Inflammatory macrophage (primary cell): ENCODE measurements at places on chromosomes 13 and 19.

GRCh38 chr13:72643311-72643989, 84.0 kb downstream of the MZT1 start:
- DNase-seq, result peak; percentile 67

- DNase-seq, result peak; percentile 88
Observed at GRCh38 chr13:28401303-28402056, 93.4 kb downstream of the FLT1 start.

- DNase-seq, result no peak
Observed at GRCh38 chr19:37243206-37243632, 25.2 kb downstream of the ZNF383 start.

DNA sequence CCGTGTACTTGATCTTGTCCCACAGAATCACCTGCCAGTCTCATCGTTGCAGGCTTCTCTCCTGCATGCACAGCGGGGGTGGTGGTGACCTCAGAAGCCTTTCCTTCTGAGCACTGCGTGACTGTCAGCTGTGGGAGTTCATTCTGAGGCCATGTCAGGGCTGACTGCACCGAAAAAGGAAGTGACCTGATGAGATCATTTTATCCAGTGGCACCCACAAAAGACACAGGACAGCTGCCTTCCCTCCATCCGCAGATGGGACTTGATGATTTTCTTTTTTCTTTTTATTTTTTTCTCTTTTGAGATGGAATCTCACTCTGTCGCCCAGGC, 89.7 kb downstream of the RAB20 start:
- peak; percentile 99 for DNase-seq

DNA sequence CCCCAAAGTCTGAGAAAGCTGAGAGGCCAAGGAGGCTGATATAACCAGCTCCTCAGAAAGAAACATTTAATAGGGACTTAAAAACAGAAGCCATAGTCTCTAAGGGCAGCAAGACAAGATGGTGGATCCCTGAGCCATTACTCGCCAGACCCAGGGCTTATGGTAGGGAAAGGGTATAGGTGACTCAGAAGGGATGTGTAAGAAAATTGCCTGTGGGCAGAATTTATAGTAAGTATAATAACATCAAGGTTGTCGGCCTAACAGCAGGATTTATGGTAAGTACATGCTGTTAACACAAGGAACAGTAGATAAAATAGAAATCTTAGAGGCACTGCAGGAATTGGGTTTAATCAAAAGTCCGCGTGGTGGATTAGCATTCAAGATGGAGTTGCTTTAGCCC, 14.7 kb downstream of the KBTBD6 start:
- no peak for DNase-seq

GRCh38 chr19:32357720-32358119, 12.3 kb downstream of the ZNF507 start:
- DNase-seq, result no peak

DNA sequence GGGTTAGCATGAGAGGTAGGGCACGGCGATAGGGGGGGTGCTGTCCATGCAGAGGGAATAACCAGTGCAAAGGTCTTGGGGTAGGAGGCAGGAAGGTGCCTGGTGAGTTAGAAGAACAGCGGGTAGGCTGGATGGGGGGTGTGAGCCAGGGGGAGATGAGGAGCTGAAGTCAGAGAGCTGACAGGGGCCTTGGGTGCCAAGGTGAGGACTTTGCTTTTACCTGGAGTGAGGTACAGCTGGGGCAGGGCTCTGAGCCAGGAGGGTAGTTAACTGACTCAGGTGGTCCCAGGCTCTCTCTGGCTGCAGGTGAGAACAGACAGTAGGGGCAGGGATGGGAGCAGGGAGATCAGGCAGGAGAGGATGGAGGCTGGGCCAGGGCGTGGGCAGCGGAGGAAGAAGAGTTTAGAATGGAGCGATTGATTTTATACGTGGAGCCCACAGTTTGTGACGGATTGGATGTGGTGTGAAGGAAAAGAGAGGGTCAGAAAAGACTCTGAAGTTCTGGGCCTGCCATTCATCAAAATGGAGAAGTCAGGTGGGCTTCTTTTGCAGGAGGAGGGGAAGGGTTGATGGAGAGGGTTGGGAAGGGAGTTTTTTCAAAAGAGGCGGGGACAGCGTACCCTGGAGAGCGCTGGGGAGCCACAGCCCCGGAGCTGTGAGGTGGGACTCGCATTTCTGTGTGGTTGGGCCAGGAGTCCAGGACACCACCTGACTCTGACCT, 1.2 kb upstream of the GRAMD1A start:
- DNase-seq, result no peak

DNA sequence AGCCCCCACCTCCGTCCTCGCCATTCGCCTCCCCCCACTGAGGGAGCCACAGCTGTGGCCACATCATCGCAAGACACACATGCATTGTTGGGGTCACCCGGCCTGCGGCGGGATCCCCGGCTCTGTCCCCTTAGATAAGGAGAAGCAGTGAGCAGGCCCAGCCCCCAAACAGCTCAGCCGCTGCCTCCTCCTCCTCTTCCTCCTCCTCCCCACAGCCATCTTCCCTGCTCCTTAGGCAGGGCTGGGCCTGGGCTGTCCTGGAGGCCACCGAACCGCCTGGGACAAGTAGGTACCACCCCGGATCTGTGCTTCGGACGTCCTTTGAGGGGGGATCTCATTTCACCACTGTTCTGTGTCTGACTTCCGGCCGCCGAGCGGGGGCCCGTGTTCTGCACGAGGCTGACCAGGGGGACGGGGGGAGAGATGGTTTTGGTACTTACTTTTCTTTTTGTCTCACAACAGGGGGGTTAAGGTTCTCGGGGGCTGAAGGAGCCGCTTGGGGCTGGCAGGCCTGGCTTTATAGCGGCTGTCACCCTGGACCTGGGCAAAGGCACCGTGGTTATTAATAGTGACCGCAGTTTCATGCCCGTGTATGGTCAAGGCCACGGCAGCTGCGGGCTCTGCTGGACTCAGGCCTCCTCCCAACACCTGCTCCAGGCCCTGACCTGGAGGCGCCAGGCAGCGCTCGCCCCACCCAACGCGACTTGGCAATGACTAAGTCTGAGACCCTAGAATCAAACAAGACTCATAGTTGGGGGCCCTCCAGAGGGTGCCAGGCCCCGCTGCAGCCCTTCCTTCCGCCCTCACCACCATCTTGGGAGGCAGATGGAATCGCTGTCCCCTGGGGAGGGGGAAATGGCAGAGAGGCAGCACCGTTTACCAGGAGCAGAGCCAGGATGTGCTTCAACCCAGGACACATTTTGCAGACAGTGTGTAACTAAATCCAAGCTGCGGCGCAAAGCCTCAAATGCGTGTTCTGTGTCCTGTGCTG, 18.3 kb downstream of the NMRK2 start:
- DNase-seq, result no peak

DNA sequence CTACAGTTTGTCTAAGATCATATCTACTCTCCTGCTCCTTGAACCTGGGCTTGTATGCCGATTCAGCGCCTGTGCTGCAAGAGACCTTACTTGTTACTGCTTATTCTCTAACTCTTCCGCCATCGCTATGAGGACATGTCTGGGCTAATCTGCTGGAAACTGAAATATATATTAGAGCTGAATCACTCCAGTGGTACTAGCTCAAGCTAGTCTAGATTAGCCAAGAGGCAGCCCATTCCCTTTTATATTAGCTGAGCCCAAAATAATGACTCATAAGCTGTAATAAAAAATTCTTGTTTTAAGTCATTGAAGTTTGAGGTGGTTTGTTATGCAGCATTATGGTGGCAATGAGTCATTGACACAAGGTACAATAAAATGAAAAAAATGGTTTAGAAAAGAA, 52.8 kb downstream of the SLC6A16 start:
- no peak for DNase-seq

DNA sequence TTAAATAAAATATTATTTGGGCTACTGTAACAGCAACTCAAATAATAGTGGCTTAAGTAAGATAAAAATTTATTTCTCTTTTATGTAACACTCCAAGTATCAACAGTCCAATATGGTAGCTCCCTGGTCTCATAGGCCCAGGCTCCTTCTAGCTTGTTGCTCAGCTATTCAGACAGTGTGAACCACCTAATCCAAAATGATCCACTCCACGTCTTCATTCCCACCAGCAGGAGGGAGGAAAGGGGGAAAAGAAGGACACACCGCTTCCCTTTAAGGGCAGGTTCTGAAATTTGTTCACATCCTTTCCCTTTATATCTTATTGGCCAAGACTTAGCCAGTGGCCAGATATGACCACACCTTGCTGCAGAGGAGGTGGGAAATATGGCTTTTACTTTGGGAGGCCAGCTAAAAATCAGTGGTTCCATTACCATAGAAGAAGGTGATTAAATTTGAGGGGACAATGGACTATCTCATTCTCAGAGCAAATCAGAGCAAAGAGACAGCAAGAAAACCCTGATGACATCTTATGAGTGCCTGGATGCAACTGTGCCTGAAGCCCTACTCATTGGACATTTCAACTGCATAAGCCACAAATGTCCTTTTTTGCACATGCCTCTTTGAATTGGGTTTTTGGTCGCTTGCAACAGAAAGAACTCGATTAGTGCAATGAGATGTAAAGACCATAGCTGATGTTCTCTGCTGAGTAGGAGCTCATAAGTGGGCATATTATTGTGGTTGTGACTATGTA, 7.0 kb upstream of the EPOR start:
- DNase-seq, result no peak

- DNase-seq, result no peak
Observed at GRCh38 chr13:24672141-24673132, 7.8 kb upstream of the ATP12A start.

DNA sequence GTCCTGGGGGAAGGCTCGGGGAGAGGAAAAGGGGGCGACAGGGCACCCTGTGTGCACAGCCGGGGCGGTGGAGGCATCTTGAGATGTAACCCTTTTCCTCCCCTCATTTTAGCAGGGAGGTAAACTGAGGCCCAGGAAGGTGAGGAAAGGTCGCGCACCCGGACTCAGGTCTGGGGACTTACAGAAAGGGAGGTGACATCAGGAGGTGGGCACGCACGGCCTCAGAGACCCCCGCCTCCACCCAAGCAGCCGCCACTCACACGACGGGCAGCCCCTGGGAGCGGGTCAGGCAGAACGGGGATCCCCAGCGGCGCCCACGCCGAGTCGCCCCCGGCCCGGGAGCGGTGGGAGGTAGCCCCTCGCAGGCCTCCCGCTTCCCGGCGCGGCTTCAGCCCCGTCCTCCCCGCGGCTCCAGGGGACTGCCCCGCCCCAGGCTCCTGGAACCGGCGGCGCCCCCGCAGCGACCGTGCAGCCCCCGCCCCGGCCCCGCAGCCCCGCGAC, 477 bp downstream of the PIP5K1C start:
- no peak for DNase-seq

GRCh38 chr19:45217193-45217956, 27.8 kb downstream of the EXOC3L2 start:
- DNase-seq, result no peak
